SHP77 treated with DMSO at 0.1 percent for 48 hours (cell line): ENCODE measurements at places on chromosomes 3 and 15.

GRCh38 chr3:7707187-7707586 lies 794.4 kb upstream of the LMCD1 start:
- no peak for DNase-seq

DNA sequence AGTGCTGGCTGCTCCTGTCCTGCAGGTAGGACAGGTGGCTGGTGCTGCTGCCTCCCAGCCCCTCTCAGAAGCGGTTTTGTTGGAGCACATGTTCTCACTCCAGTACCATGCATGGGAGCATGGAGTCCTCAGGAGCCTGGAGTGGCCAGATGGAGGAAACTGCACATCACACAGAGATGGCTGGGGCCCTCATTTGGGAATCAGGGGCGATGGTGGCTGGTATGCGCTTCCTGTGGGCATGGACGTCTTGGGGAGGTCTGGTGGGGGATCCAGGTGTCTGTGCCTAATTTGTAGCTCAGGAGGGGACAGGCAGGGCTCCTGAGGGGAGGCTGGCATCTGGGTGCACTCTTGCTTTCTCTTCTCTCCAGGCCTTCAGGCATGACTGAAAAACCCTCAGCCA lies 168.2 kb downstream of the KLF13 start:
- DNase-seq = no peak

GRCh38 chr3:10955711-10956453 lies 36.7 kb upstream of the SLC6A1 start:
- peak; percentile 18 for DNase-seq

DNA sequence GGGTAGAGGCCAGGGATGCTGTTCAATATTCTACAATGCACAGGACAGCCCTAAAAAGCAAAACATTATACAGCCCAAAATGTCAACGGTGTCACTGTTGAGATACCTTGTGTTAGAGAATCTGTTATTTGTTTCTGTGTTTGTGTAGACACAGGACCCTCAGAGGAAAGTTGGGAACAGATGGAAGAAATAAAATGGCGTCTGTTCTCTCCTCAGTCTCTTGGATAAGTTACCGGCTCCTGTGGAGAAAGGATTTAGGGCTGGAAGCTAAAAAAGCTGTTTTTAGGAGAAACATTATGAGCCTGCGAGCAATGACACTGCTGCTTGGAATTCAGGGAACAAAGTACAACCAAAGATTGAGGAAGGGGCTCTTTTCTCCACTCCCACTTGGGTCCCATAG lies 688.6 kb upstream of the ZNF385D start:
- no peak for DNase-seq

GRCh38 chr15:100958326-100959065 lies 39.3 kb downstream of the LRRK1 start:
- no peak for DNase-seq

DNA sequence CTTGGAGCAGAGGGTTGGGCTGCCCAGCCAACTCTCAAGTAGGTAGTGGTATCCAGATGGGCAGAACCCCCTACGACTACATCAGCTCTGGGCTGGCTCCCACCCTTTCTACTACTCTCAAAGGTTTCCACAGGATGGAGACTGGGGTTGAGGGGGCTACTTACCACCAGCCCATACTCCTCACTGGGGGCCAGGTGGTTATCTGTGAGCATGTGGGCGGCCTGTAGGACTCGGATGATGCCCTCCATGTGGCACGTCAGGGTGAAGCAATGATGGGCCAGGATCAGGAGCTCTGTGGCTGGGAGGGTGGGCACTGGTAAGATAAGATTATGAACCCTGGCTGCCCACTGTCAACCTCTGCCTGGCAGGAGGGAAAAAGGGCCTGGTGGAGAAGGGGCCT lies 33.4 kb downstream of the EIF3J start:
- no peak for DNase-seq

DNA sequence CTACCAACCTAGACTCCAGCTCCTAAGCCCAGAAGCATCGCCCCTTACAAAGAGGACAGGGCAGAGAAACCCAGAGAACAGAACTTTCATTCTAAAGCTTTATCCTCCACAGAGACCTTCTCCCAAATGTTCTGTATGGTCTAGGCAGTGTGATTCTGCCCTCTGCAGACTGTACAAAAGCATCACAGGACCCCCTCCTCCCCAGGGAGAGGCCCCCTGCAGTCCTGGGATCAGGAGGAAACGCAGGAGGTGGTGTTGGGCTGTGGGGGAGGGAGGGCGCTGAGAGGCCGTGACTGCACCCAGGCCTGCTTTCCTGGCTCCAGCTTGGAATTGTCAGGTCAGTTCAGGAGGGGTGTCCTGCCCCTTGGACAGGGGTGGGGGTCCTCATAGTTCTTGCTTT lies 101.3 kb downstream of the DGKG start:
- no peak for DNase-seq

GRCh38 chr15:52658955-52659354 lies 20.2 kb downstream of the ATOSA start:
- DNase-seq = no peak

GRCh38 chr3:110193074-110193473 lies 855.7 kb upstream of the DPPA4 start:
- no peak for DNase-seq

- no peak for DNase-seq
These were observed 58.0 kb downstream of the CHAC1 start for GRCh38 chr15:41011055-41011815.

DNA sequence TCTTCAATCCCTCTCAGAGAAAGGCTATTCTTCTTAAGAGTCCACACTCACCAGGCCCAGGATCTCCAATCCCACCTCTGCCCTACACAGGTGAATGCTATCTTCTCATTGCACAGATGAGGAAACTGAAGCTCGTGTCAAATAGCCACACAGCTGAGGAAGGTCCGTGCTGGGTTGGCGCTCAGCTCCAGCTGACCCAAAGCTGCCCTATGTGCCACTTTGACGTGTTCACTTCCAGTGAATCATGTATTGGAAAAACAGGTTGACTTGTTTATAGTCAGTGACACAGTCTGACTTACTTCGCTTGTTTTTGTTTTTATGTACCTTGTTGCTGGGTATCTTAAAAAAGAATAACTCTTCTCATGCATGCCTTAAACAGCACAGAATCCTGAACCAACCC lies 32.4 kb upstream of the ALDH1A3 start:
- no peak for DNase-seq

- no peak for DNase-seq
These were observed 15.8 kb upstream of the SLC27A2 start for GRCh38 chr15:50166216-50166615.

- no peak for DNase-seq
These were observed 130.5 kb upstream of the NR2E3 start for GRCh38 chr15:71679793-71680353.

DNA sequence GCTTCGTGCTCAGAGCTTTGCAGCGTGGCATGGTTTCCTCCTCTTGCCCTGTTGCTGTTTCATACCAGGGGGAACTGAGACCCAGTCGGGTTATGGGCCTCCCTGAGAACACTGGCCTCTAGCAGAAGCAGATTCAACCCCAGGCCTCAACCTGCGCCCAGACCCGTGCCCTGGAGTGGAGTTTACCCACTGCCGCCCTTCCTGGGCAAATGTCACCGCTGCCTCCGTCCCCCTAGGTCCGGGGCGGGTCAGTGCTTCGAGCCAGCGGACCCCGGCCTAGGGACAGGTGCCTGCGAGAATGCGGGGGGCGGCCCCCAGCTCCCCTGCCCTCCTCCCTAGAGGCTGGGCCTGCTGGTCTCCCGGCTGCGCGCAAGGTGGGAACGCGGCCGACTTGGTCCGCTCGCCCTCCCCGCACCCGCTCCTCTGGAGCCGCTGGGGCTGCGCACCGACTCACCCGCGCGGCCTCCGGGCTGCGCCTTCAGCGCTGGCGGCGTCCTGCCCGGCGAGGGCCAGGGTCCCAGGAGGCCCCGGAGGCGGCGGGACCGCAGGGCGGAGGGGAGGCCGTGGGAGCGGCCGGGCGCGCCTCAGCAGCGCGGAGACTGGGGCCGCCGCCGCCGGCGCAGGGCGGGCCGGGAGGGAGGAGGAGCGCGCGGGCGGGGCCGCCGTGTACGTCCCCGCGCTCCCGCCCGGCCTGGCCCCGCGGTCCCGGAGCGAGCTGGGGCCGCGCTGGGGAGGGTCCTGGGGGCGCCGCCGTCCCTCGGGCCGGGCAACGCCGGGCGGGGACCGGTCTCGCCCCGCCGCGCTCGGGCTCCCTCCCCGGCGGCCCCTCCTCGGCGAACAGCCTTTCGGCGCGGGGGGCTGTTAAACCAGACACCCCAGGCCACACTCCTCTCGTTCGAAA lies at the start of gene PIGZ:
TSS of gene PIGZ (minus strand) at position 601 of the 901 bp plus-strand sequence. CDS start 16,802 bp downstream, outside the sequence.
- DNase-seq = no peak

- no peak for DNase-seq
These were observed 96.4 kb downstream of the NAALADL2 start for GRCh38 chr3:174955513-174956016.

GRCh38 chr3:50204804-50205412 lies at the start of gene SLC38A3:
SLC38A3 (plus strand) TSS chr3:50205271; CDS start chr3:50214200, 8,929 bp downstream.
- DNase-seq = no peak

DNA sequence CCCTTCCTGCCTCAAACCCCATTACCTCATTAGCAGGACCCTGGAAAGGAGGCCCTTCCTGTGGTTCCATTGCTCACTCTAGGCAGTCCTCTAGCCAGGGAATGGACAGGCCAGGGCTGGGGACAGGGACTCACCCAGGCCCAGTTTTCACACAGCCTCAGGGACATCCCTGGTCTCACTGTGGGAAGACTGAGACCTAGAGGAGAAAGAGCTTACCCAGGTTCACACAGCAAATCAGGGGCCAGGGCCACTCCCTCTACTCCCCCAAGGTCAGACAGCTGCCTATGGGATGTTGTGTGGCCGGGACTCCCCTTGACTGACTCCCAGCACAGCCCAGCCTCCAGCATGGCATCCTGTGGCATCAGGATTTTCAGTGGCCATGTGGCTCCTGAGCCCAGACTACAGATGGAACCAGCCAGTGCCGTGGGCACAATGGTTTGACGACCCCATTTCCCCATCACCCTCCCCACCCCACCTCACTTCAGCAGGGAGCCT lies 49.3 kb downstream of the ADAMTS7 start:
- DNase-seq = no peak

DNA sequence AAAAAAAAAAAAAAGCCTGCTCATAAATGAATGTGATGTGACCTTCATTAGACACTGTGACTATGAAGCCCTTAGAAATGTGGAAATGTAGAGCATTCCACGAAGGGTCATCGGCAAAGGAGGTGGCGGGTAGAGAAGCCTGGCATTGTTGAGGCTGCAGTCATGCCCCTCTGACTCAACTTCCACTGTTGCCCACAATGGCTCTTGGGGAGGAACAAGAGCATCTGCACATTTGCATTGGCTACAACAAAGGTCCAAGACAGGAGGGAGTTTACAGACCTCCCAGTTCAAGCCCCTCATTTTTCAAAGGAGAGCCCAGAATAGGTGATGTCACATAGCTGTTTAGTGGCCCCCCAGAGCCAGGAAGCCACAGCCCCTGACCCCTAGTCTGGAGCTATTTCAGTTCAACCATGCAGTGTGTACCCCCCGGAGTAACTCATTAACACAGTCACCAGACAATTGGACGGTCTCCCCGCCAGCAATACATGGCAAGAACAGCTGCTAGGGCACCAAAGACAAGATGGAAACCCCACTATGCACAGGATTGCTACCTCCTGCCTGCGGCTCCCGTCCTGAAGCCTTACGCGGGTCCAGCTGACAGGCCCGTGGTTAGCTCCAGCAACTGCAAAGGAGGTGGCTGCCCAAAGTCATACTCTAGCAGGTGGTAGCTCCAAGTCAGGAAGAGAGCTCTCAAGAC lies 56.2 kb downstream of the SH3BP5 start:
- DNase-seq = no peak

DNA sequence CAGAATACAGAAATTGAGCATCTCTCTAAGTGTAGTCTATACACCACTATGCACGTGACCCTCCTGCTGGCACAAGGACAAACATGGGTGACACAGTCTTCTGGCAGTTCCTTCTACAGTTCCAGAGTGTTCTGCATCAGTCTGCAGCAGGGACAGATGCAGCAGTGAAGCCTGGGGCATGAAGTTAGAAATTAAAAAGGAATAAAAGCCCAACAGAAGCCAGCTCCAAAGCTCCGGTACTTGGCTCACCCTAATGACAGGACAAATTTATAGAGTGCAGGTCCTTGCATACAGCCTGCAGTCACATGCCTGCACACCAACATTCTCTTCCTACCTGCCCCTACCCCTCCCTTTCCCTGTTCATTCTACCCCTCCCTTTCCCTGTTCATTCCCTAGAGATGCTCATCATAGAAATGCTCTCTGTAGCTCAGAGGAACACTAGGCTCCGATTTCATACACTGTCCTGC lies 15.0 kb downstream of the UACA start:
- DNase-seq = no peak

DNA sequence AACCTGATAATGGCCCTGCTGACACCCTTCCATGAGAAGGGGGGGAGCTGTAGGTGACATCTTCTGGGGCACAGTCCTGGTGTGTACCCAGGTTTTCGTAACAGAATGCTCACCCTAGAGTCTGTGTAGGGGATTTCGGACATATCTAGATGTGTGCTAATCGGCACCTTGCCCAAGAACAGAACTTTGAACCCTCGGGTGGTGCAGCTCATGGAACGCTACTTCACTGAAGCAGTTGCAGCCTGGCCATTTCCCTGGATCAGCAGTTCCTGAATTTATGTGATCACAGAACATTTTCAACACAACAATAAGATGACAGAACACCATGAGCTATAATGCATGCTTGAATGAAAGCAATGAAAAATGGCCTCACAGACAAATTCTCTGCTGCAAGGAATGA lies 57.5 kb upstream of the MUC13 start:
- no peak for DNase-seq

- DNase-seq = peak; percentile 35
These were observed 18.0 kb upstream of the RYR3 start for GRCh38 chr15:33292717-33293307.

DNA sequence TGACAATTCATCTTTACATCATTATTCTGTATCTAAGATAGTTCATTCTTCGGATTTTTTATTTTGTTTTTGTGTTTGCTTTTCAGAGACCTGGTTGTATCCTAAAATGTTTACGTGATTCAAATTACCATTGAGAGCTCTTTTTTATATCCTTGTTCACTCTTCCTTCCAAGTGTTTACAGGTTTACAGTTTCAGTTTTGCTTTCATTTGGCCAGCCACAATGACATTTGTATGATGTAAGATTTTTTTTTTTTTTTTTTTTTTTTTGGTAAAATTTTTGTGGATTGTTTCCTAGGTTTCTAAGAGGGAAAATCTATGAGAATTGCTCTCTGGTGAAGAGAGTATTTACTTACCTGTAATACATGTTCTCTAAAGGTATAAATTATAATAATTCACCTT lies 55.0 kb downstream of the SETD5 start:
- DNase-seq = no peak

DNA sequence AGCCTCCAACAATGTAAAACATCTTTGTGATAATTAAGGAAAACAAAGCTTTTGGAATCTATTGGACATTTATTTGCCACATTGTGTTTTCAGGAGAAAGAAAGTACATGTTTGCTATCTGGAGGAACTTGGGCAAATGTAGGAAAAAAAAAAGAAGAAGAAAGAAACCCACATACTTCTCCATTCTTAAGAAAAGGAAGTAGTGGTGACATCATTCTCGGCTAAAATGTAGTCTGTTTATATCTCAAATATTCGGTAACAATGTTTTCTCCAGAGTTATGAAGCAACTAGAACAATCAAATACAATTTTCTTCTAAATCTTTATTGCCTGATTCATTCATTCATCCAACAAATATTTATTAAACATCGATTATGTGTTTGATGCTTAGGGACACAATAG lies 2.3 kb upstream of the TGFBR2 start:
- DNase-seq = no peak

- no peak for DNase-seq
These were observed 571.4 kb upstream of the NAALADL2 start for GRCh38 chr3:174287705-174288104.
